ENCODE measurements at places on chromosomes 4 and X.
A peak's percentile ranks its signal among the peaks of the same experiment; 100 is the strongest.

DNA sequence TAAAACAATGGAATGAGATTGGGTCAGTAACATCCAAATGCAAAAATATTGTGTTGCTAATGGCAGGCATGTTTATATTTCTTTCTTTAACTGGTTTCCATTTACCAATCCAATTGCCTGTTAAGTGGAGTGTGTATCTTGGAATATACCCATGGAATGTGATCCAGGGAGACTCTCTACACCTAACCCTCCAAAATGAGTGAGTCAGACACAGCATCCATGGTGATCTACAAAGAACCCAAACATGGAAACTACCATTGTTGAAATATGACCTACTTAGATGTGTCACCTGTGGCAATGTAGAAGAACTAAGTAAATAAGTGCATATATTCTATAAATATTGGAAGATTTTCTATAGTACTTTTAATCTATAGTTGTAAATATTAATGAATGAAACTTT is 110.3 kb downstream of the AREG start:
- DNase-seq: no peak

DNA sequence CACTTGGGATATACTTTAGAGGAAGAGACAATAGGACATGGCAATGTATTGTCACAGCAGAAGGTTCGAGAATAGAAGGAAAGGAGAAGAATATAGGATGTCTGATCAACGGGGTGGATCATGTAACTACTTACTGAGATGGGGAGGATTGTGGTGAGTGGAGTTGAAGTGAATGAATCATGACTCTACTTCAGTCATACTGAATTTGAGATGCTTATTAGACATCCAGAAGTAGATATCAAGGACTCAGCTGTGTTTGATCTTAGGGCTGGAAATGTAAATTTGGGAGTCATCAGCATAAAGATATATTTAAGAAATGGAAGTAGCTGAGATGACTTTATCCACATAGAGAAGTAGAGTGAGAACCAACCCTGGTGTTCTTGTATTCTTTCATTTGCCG is 29.1 kb upstream of the DHX15 start:
- DNase-seq: no peak

GRCh38 chrX:71256051-71256450 is 2.1 kb upstream of the ZMYM3 start:
- peak; percentile 82 for DNase-seq

DNA sequence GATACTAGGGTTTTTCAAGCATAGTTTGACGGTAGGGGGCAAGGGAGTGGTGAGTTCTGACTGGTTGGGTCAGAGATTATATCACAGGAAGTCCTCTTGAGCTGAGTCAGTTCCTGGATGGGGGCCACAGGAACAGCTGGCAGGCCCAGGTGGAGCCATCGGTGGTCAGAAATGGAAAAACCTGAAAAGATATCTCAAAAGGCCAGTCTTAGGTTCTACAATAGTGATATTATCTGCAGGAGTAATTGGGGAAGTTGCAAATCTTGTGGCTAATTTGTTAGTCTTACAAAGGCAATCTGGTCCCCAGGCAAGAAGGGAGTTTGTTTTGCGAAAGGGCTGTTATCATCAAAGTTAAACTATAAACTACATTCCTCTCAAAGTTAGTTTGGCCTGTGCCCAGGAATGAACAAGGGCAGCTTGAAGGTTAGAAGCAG is 159.3 kb downstream of the PTCHD1 start:
- DNase-seq: no peak

DNA sequence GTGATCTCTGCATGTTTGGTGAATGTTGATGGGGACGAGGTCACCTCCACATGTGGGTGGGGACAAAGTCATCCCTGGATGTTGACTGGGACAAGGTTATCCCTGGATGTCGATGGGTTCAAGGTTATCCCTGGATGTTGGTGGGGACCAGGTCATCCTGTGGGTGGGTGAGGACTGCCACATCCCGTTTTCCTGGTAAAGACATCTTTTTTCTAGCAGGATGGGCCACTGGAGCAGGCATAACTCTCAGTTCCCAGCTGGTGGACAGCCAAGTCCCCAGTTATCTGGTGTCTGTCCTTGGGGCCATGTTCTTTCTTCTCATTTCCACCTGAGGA is 28.3 kb upstream of the PLCXD1 start:
- DNase-seq: no peak

DNA sequence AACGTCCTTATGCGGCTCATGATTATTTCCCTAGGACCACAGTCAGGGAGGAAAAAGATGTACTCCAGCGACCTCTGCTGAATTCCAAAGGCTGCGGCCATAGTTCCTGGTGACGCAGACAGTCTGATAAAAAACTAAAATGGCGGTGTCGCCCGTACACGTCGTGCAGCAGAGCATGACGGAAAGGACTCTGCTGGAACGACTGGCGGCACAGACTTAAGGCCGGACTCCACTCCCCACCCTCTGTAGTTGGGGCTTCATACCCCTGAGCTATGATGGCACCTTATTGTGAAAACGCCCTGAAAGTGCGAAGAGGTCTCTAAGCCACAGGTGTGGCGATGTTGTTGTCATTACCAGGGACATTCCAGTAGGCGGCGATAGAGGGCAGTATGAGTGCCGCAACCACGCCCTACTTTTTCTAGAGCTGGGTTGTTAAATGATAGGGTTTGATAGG is 90.0 kb upstream of the EDA2R start:
- no peak for DNase-seq

DNA sequence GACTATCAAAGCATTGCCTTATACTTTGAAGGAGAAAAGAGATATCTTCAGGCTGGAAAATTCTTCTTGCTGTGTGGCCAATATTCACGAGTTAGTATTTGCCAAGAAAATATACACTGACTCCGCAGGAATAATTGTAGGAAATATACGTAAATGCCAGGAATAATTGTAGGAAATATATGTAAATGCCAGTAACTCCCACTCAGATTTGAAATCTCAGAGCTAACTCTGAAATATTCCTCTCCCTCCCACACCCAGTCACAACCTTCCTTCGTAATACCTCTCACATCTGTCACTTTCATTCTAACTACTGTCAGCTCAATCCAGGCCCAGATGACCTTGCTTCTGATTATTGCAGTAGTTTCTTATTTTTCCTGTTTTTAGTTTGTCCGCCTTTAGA is 73.5 kb downstream of the WDR19 start:
- DNase-seq: no peak

GRCh38 chrX:10598540-10598939 is 21.8 kb downstream of the MID1 start:
- DNase-seq: no peak

- DNase-seq: no peak
Measured at GRCh38 chr4:4923201-4923600, 63.7 kb downstream of the MSX1 start.

DNA sequence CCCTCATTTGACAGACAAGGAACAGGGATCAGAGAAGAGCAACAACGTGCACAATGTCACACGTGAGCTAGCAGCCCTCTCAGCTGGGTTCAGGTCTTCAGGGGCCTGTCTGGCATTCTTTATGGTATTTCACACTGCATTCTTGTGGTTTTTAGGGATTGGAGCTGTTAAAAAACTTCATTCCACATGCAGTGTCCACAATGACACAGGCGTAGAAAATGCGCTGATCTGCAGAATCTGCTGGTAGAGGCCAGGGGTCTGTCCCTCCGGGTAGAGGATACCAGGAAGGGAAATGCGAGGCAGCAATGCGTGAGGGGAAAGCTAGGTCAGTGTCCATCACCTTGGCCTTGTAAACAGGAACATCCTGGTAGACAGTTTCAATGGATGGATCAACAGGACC is 36.6 kb downstream of the MAP7D3 start:
- DNase-seq: peak; percentile 76

GRCh38 chr4:83546786-83547185 is 10.9 kb downstream of the GPAT3 start:
- peak; percentile 53 for DNase-seq

GRCh38 chr4:119735165-119735651 is 106.6 kb upstream of the PDE5A start:
- DNase-seq: peak; percentile 96

DNA sequence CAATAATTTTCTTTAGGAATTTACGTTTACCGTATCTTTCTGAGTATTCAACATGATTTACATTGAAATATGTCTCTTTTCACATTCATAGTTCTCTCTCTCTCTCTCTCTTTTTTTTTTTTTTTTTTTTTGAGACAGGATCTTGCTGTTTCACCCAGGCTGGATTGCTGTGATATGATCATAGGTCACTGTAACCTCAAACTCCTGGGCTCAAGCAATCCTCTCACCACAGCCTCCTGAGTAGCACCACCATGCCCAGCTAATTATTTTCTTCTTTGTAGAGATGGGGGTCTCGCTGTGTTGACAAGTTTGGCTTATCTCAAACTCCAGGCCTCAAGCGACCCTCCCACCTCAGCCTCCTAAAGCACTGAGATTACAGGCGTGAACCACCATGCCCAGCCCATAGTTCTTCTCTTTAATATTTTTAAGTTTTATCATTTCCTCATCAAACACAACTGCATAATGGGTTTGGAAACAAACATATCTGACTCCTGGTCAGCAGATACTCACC is 9.8 kb downstream of the SRP72 start:
- DNase-seq: no peak

- DNase-seq: no peak
Measured at GRCh38 chr4:119228406-119228805, 15.9 kb downstream of the USP53 start.

GRCh38 chrX:2707334-2707760 is 16.3 kb downstream of the CD99 start:
- DNase-seq: peak; percentile 79

DNA sequence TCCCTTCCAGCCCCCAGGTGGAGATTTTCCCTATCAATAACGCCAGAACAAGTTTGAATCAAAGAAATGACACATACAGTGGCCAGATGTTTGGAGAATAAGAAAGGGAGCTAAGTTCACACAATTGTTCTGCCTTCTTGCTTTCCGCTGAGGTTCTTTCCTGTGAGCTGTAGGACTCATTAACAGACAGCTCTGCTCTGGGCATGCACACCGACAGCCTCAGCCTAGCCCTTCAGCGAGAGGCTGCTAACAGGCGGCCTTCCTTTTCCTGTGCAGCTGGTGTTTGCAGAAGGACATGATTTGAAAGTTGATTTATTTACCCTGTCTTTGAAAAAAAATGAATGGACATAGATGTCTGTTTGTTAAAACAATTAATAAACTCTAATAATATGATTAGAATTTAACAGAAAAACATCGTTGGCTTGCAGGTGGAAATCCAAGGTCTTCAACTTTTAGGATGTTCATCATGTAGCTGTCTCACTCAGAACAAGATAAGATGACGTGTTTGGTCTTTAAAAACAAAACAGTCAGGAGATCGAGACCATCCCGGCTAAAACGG is 183.3 kb downstream of the KDR start:
- DNase-seq: no peak

DNA sequence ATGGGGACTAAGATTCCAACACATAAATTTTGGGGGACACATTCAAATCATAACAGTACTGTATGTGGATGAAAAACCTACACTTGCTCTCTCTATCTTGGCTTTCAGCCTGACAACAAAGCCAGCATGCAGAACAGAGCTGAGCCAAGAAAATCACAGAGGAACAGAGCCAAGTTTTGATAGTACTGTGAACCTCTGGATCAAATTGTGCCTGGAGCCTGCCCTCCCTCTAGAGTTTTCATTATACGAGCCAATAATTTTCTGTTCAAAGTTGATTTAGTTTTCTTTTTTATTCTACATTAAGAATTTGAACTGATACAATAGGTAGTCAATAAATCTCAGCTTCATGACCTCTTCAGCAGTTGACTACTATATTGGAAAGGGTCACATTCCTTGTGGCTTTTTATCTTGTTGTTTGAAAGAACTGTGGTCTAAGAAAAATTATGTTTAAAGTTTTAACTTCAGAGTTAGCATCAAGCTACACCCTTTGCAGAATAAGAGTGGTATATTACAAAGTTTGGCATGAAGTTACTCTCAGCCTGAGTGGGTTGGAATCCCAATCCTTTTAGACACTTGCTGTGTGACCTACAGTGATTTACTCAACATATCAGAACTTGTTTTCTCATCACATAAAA is 31.1 kb downstream of the GRID2 start:
- peak; percentile 45 for DNase-seq

DNA sequence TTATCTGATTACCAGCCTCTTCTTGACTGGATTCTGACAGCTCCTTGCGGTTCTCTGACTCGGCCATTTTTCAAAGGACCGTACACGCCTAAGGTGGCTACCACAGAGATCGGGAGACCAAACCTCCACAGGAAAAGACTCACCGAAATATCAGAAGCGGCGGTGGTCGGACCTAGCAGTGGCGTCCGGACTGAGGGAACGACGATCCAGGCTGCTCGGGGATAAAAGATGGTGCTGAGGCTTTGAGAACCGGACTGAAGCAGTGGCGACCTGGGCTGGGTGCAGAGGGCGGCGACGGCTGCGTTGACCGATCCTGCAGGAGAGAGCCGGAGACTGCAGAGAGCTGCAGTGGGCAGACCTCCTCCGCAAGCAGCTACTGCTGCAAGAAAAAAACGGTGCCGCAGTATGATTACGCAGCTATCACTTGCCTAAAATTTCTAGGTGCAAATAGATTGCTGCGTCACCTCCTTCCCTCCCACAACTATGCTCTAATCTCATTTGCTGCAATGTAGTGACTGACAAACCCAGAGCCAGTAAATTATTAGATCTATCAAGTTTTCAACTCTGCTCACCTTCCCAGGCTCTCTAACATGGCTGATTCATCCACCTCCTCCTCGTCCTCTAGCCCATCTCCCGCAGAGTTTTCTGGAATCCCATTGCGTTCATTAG is at the start of gene NAP1L2:
Gene NAP1L2, minus strand, starts transcription at position 426 of the 669 bp plus-strand sequence. Its CDS starts 359 bp downstream, at position 67.
- no peak for DNase-seq

- no peak for DNase-seq
Measured at GRCh38 chrX:46994096-46994495, 81.9 kb downstream of the JADE3 start.

GRCh38 chr4:83716874-83717273 is 181.0 kb downstream of the GPAT3 start:
- peak; percentile 34 for DNase-seq

GRCh38 chr4:123838474-123838873 is 441.9 kb downstream of the SPRY1 start:
- DNase-seq: no peak

- DNase-seq: no peak
Measured at GRCh38 chr4:19544446-19545125, 707.1 kb upstream of the SLIT2 start.

DNA sequence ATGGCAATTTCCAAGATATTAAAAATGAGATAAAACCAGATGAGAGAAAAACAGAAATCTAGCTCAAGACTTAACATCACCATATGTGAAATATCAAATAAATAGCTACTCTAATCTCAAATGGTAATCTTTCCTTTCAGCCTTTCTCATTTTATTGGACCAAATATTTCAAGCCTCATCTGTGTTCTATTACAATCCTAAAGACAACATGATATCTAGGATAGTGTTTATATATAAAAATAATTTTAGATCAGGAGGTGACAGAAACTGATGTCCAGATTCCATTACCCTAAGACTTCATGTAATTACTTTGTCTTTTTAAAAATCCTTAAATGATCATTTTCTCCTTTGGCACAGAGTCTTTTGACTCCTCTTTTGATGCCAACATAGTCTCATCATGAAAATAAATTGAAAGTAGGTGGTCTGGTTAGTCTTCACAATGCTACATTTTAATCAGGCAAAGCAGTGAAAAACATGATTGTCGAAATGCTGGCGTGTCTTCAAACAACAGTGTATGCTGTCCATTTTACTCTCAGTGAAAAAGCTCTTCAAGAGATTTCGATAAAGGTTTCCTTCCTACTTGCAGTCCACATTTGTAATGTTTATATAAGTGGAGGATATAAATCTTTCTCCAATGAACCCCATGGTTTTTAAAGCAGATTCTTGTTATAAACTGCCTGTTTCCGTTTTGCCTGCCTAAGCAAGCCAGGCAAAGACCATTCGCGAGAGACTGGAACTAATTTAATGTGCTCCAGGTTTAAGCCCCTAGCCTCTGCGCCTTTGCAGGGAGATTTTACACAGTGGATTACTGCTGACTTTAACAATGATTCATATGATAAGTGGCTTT is 169.8 kb downstream of the SCFD2 start:
- DNase-seq: peak; percentile 26

Measured in amniotic epithelial cell (primary cell).